ENCODE measurements at places on chromosomes 7 and 10.

- no peak for DNase-seq
Observed at GRCh38 chr7:68470836-68471435, 1127.3 kb upstream of the AUTS2 start.

GRCh38 chr10:124160943-124161582 is 67.7 kb upstream of the CHST15 start:
- DNase-seq, result no peak

DNA sequence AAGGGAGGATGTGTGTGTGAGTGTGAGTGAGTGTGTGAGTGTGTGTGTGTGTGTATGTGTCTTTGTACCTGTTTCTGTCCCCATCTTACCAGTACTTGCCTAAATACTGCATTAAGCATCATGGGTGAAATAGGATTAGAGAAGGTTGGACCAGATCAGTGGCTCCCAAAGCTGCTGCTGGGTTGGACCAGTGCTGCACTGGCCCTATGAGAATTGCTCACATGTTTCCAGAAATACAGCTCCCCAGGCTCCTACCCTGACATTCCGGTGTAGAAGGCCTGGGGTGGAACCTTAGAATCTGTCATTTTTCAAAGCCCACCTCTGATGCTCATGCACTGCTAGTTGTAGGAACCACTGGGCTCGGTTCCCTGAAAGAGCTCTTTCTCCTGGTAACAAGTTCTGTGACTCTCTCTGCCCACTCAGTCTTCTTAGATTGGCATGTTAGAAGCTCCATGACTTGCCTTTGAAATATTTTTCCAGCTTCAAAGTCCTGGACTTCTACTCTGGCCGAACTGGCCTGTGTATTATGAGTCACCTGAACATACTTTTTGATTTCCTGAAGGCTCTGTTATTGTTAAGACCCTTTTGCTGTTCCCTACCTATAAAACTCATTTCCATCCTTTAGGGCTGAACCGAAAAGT is 224.7 kb downstream of the CUX1 start:
- peak; percentile 69 for DNase-seq

DNA sequence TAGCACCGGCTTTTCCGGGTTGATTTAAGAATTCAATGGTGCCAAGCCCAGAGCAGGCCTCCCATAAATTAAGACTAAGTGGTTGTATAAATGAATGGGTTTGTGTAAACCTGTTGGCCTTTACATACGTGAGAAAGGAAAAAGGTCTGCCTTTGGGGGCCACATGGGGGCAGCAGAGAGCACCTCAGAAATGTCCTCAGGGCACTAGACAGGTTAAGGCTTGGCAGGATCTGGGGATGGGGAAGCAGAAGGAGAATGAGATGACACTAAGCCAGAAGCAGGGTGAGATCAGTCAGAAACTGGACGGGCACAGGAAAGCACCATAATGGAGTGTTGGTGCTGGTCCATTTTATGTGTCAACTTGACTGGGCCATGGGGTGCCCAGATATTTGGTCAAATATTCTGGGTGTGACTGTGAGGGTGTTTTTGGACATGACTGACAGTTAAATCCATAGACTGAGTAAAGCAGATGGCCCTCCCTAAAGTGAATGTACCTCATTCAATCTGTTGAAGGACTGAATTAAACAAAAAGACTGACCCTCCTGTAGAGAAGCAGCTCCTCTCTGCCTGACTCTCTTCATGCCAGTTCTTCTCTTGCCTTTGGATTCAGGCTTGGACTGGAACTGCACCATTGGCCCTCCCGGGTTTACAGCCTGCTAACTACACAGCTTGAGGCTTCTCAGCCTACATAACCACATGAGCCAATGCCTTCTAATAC is 58.9 kb downstream of the FRMPD2 start:
- peak; percentile 37 for DNase-seq

DNA sequence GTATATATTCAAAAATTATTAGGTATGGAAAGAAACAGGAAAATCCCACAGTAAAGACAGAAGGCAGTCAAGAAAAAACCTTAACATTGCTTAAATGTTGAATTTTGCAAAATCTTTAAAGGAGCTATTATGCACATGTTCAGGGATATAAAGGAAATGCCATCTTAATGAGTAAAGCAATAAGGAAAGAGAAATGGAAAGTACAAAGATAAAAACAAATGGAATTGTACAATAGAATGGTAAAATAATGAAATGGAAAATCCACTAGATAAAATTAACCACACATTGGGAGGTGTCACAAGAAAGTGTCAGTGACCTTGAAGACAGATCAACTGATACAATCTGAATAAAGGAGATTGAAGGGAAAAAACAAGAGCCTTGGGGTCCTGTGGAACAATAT is 82.0 kb downstream of the KIF20B start:
- DNase-seq, result no peak

- DNase-seq, result no peak
Observed at GRCh38 chr10:47372726-47373125, 11.4 kb downstream of the ZNF488 start.

GRCh38 chr7:93799750-93800357 is 90.7 kb downstream of the TFPI2 start:
- no peak for DNase-seq

- peak; percentile 67 for DNase-seq
Observed at GRCh38 chr10:62916141-62916603, 100.0 kb upstream of the EGR2 start.

DNA sequence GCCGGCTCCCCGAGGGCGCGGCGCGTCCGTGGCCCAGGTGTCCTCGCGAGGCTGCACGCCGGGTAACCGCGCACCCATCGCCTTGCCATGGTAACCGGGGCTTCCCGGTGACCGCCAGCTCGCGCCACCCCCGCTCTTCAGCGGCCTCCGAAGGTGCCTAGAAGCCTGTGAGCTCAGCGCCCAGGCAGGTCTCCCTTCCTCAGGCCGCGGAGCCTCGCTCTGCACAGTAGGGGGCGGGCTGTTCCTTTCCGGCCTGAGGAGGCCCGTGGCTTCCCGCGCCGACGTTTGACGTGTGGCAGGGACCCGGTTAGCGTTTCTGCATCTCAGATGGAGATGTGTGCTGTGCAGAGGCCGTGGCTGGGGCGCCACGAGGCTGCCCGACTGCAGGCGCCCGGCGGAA is 117.1 kb downstream of the DYNC2I1 start:
- DNase-seq, result no peak

GRCh38 chr10:43794181-43794815 is 145.6 kb upstream of the ZNF32 start:
- DNase-seq, result no peak

GRCh38 chr10:118216571-118217170 is 125.5 kb downstream of the FAM204A start:
- no peak for DNase-seq

- DNase-seq, result no peak
Observed at GRCh38 chr10:97736403-97736901, 476 bp upstream of the ZFYVE27 start.

DNA sequence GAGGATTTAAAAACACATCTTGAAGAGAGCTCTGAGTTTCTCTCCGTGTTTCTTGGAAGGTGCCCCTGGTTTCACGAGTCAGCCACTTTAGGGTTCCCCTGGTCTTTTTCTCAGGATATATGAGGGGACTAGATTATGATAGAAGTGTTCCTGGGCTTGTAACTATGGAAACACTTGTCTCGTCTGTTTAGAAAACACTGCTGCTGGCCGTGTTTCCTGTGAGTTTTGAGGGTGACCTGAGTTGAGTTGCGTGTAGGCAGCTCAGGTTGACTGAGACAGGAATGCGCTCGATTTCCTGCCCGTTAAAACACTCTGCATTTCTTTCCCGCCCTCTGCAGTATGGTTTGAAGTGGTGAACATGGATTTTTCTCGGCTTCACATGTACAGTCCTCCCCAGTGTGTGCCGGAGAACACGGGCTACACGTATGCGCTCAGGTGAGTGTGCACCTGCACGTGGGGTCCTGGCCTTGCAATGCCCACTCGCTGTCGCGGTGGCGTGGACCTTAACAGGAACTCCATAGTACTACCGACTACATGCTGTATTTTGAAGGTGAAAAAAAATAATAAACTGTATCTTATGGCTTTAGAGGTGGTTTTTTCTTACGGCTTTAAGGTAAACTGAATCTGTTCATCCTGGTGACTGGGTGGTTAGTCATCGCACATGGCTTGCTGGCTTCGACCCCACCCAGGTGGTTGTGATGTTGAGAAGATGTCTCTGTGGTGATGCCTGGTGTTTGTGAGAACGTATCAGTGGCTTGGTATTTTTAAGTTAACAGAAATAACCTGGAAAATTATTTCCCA is at the start of gene SUN1:
TSS of gene SUN1 (plus strand) at position 310 of the 801 bp plus-strand sequence. CDS start at position 359, 49 bp downstream.
- peak; percentile 86 for DNase-seq

DNA sequence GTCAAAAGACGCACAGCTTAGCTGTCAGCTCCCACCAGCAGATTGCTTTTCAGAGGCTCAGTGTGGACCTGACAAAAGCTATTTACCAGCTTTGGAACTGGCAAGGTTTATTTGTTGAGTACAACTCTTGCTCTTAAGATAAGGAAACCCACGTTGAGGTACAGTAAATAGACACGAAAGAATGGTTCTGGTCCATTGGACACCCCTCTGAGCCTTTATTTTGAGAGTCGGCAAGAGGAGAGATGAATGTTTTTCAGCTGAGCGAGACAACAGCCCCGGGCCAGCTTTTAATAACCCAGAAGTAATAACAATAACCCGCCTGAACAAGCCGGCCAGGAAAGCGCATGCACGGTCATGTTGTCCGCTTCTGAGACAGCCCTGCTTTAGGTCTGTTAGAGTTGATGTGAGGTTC is 49.0 kb downstream of the WNT2 start:
- no peak for DNase-seq

- DNase-seq, result no peak
Observed at GRCh38 chr7:97145068-97145467, 27.6 kb downstream of the SDHAF3 start.

DNA sequence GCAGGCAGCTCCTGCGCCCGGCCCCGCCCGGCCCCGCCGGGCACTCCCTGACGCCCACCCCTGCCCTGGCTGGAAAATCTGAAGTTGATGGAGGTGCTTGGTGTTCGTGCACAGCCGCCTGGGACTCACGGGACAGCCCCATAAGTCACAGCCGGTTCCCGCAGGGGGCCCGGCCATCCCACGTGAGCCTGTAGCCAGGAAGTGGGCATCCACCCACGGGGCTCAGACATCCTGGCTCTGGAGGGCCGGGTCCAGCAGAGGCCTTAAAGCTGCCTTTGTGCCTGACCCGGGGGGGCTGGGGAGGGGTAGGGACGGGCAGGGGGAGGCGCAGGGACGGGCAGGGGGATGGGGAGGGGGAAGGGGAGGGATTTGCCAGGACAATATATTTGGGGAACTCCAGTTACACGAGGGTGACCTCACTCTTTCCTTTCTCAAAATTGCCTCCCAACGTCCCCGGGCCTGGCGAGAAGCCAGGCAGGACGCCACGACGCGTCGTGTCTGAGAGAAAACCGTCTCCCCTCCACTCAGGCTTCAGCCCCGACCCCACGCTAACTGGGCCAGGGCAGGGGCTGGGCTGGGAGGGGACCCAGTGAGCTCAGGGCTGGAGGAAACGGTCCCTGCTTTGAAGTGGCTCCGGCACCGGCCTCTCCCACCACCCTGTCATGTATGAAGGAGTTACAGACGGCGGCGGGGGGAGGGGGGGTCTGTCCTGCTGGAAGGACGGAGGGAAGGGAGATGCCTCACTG is 82.1 kb upstream of the PDGFA start:
- no peak for DNase-seq

- no peak for DNase-seq
Observed at GRCh38 chr10:43403911-43404703, 4.9 kb downstream of the HNRNPF start.

DNA sequence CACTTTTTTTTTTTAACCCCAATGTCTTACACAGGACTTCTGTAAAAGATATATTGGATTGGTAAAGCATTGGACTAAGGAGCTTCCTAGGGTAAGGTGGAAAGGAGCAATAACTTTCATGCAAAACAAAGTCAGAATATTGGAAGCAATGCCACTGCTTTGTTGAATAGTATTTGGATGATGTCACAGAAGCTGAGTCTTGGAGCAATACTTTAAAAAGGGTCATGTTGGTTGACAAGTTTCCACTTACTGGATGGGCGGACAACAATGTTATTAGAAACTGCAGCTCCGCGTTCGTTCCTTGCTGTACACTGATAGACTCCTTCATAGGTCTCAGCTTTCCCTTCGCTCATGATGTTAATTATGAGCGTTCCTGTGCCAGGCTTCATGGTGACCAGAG is 101.9 kb upstream of the LAMB4 start:
- DNase-seq, result no peak

GRCh38 chr10:114854906-114855305 is 33.3 kb downstream of the FHIP2A start:
- DNase-seq, result no peak

DNA sequence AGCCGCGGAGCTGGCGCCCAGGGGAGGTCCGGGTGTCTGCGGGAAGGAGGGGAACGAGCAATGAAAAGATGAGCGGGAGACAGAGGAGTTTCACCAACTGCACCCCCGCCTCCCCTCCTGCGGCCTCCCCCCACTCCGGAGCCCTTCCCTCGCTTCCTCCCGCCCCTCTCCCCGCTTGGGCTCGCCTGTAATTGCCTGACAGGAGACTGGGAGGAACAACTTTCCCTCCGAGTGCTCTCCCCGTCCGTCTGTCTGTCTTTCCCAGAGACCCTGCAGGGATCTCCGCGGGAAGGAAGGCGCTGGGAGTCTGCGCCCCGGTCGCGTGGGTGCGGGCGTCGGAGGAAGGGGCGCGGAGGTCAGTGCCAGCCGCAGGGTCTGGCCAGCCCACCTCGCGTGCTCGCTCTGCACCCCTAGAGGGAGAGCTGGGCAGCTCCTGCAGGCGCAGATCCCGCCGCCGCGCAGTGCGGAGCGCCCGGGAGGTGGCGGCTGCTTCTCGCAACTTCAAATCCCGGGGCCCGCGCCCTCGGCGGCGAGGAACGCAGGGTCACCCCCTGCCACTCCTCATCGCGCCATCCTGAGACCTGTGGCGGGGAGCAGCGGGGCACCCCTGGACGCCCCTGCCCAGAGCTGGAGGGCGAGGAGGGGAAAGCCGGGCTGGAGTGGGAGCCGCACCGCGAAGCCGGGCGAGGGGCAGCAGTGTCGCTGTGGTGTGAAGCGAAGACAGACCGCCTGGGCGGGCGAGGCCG is 511 bp upstream of the NRP1 start:
- peak; percentile 84 for DNase-seq

GRCh38 chr7:100799037-100799896 is 28.1 kb downstream of the EPHB4 start:
- peak; percentile 26 for DNase-seq

DNA sequence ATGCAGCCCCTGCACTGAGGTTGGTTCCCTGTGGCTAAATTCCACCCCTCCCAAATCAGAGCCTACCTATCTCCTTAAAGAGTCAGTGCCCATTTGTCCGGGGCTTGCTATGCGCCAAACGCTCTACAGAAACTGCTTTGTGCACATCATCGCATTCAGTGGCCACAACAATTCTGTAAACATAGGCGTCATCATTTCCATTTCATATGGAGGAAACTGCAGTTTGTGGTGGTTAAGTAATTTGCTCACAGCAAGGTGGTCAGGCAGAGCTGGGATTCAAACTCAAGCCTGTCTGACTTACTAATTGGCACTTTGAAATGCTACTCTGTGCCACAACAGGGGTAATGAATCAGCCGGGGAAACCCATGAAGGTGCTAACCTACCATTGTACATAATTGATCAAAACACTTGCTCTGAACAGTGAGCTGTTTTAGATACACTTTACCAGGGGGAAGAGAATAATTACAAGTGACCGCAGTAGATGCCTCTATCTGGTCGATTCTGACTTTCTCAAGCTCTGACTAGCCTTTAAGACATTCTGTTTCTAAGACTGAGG is 775.5 kb downstream of the LRMDA start:
- no peak for DNase-seq

- DNase-seq, result no peak
Observed at GRCh38 chr10:50152792-50153272, 85.1 kb downstream of the WASHC2A start.

- no peak for DNase-seq
Observed at GRCh38 chr10:123966896-123967231, 75.3 kb upstream of the CPXM2 start.

- DNase-seq, result no peak
Observed at GRCh38 chr10:71816421-71816851, 34.6 kb downstream of the PSAP start.

GRCh38 chr7:108114117-108114841 is 15.9 kb downstream of the LAMB4 start:
- DNase-seq, result no peak

Data from brain microvascular endothelial cell (primary cell).